ENCODE measurements at places on chromosomes 3 and 15.

GRCh38 chr3:143726727-143727126 lies 121.5 kb downstream of the SLC9A9 start:
- DNase-seq = no peak

DNA sequence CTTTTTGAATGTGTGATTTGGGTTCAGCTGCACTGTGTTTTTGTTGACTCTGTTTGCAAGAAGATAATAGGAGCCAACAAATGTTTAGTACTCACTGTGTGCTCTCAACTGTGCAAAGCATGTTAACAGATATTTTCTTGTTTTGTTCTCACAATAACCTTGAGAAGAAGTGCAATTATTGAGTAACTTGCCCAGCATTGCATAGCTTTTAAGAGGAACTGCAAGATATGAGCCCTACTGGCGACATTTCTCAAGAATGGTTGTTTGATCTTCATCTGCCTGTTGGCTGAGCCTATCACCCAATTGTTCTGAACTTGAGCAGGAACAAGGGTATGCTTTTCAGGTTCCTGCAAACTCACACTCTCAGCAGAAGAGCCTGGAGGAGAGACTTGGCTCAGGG lies 43.4 kb upstream of the AGBL1 start:
- no peak for DNase-seq

- no peak for DNase-seq
Observed at GRCh38 chr15:67720556-67721175, 104.6 kb upstream of the SKOR1 start.

DNA sequence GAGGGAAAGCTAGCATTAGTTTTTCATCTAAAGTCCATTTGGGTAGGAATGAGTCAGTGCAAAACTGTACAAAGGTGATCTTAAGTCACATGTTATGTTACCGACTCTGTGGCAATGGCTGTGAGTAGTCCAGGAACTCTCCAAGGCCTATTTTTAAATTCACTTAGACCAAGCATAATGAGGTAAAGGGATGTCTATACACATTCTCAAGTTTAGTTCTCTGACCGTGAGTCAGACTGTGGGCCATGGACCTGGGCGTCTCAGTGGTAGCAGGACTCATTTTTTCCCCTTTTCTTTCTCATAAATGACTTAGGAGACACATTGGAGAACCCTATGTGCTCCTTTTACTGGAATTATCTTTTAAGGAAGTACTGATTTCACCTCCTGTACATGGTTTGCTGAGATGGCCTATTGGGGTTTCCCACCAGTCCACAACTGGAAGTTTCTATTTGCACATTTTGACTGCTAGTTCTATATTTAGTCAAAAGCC lies 488.7 kb upstream of the TPRG1 start:
- DNase-seq = no peak

DNA sequence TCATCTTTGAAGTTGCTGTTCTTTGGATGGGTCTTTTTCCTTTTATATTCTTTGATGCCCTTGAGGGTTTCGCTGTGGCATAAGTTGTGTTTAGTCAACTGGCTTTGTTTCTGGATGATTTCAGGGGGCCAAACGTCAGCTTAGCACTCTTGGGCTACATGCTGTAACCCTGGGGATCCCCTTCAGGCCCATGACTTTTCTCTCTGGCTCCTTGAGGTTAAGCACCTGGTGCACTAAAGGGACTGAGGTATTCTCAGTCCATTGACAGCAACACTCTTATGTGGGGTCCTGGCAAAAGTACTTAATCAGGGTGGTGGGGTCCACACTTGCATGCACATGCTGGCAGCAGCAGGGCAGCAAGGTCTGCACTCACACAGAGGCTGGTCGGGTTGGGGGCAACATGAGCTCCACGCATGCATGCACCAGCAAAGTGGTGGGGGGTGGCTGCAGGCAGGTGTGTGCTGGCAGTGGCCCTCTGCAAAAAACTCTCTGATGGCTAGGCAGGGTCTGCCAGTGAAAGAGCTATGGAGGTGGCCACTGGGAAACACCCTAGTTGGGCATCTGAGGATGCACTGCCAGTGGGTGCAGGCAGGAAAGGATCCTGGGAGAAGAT lies 38.1 kb upstream of the CD200R1L start:
- DNase-seq = no peak

DNA sequence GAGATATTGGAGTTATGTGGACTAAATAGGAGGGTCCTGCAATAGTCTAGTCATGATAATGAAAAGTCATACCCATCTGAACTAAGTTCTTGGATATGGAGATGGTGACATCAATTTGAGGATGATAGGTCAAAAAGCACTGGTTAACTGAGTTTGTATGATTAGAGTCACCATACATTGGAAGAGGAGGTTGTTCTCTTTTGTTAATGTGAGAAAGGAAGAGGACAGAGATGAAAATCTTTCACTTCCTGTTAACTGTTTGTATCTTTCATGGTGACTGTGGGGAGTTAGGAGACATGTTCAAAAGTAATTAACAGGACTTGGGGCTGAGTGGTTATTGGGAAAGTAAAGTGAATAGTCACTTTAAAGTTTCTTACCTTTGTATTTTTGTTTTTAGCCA lies 11.1 kb downstream of the TMEM62 start:
- no peak for DNase-seq

DNA sequence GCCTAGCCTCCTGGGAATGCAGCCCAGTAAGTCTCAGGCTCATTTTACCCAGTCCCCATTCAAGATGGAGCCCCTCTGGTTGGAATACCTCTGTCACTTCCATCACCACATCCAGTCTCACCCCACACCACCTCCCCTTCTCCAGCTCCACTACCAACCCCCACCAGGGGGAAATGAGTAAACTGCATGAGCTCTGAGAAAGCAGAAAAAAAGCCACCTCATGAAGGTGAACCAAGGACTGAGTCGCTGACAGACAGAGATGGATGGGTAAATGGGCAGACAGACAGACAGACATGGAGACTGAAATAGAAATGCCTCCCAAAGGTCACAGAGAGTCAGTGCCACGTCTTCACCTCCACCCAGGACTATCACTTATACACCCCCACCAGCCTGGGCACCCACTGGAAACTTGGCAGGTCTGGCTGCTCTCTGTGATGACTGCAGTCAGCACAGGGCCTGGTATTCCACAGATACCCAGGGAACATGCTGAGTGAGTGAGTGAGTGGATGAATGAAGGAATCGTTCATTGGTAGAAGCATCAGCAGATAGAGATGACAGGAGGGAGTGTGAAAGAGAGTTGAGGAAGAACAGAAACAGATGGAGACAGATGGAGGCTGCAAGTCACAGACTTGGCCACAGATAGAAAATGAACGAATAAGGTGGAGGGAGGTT lies 4.9 kb upstream of the LOXL1 start:
- DNase-seq = no peak

GRCh38 chr3:2706144-2706835 lies 403.9 kb downstream of the IL5RA start:
- DNase-seq = no peak

DNA sequence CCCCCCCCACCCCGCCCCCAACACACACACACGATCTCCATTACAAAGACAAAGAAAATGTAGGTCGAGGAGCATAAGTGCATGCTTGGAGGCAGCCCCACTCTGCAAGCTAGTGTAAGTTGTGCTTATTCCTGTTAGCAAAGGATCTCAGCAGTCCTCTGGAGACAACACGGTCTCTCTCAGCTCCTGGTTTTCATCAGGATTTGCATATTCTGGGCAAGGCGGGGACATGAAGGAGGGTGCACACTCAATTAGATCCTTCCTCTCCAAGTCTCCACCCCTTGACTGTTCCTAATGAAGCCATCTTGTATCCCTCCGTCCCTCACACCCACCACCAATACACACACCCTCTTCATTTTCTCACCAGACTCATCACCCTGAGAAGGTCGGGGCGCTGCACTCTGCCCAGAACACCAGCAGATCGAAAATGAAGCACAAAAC lies 63.8 kb downstream of the MRPL46 start:
- no peak for DNase-seq

- no peak for DNase-seq
Observed at GRCh38 chr3:54939557-54940300, 11.9 kb upstream of the LRTM1 start.

DNA sequence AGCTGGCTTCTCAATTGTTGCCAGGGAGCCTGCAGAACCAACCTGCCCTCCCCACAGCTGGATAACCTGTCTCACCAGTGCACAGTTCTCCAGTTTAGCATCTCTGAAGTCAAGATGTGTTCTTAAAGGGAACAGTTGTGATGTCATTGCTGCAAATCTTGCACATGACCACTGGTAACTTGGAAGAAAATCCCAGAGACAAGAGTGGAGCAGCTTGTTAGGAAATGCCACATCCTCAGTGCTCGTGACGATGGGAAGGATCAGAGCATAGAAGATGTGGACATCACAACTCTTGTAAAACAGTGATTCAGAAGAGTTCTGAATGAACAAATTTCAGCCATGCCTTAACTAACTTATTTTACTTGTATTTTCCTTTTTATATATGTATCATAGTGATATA lies 36.1 kb upstream of the LIMD1 start:
- no peak for DNase-seq

GRCh38 chr15:44207643-44208042 lies 12.6 kb upstream of the FRMD5 start:
- DNase-seq = no peak

DNA sequence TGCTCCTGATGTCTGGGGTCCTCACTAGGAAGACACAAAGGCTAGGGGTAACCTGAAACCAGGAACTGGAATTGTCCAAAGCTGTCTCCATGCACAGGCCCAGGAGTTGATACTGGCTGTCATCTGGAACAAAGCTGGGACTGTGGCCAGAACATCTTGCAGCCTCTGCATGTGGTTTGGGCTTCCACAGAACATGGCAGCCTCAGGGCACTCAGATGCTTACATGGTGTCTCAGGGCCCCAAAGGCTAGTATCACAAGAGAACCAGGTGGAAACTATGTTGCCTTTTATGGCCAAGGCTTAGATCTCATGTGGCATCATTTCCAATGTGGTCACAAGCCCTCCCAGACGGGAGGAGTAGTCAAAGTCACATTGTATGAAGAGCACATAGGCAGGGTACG lies 335.2 kb upstream of the TRIM42 start:
- DNase-seq = no peak

- DNase-seq = no peak
Observed at GRCh38 chr15:43206054-43206453, 14.8 kb downstream of the EPB42 start.

DNA sequence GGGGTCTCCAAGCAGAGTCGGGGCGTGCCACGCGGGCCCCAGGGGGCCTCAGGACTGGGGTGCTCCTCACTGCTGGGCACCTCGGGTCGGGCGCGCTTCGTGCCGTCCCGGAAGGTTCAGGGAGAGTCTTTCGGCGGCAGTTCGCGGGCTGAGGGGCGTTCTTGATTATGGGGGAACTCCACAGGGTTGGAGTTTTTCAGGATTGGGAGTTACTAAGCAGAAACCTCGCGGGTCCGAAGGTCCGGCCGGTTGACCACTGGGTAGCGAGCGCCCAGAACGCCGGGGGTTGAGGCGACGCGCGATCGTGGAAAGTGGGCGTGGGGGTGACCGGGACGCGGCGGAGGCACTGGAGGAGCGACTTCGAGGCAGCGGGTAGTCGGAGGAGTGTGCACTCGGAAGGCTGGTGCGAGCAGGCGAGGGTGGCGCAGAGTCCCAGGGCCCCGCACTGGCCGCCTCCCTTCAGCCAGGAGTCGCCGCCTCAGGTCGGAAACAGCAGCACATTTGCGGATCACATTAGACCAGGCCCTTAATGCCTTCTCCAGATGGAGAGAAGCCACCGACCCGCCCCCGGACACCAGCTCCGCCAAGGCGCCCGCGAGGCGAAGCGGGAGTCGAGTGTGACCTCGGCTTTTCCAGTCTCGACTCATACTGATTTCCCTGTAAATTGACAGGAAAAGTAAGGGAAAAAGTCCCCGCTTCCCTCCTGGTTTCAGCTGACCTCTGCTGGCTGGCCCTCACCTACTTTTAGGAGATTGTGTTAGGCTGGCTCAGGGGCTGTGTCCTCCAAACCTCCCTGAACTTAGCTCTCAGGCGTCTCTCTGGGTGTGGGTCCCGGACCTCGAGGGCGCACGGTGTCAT lies 685 bp downstream of the ADAMTSL3 start:
- peak; percentile 66 for DNase-seq

GRCh38 chr3:143040261-143040879 lies 39.0 kb downstream of the U2SURP start:
- no peak for DNase-seq
